GM13976 (cell line): ENCODE measurements at places on chromosomes 3 and 15.

GRCh38 chr3:56207922-56208321 is 260.3 kb downstream of the ERC2 start:
- DNase-seq = no peak

GRCh38 chr3:66239513-66240123 is 18.8 kb downstream of the SLC25A26 start:
- no peak for DNase-seq

GRCh38 chr3:118801899-118802298 is 232.7 kb downstream of the IGSF11 start:
- no peak for DNase-seq

DNA sequence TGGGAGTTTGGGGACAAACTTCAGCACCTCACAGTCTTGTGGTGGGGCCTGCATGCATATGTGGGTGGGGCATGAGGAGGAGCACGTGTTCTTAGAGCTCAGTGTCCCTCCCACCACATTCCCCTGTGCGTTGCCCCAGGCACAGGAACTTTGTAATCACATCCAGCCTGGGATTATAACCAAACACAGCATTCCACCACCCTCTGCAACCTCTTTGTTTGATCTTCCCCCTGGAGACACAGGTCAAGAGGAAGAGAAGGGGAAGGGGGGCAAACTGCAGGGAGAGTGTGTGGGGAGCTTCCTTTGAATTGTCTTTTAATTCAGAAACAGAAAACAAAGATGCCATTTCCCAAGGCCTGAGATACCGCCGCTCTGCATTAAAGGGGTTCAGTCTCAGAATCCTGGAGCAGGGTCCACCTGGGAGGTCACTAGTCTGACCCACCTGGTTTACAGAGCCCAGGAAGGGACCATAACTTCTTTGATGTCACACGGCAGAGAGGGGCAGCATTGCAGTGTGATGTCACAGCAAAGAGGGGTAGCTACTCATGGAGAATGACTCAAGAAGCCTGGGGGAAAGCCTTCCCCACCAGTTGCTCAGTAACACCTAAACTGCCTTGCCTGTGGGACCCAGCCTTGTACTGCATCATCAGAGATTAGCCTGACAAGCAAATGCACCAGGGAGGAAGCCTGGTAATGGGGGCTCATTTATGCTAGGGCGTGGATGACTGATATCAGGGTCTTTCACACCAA is 106.3 kb upstream of the RNU6-1 start:
- no peak for DNase-seq

DNA sequence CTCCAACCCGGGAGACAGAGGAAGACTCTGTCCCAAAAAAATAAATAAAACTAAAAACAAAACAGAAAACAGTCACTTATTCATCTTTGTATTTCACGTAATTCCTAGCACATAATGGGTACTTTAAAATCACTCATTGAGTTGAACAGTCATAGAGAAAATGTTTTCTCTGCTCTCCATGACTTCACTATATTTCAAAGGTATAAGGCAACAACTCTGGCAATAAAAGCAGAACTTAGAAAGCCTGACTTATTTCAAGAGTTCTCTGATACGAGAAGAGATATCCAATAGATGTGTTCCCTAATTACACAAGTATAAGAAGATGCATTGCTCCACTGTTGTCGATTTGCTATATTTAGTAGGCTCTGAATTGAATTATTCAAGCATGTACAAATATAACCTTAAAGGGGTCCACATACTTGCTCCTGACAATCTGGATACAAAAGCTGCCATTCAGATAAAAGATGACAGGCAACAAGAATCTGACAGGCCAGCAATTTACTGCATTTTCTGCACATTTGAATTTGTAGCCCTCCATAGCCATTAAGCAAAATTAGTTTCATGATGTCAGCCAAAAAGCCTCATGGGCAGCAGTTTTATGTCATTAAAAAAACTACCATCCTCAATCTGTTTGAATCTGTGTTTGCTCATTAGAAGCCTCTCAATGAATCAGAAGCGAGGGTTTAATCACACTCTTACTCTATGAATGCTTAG is 47.9 kb downstream of the PEAK1 start:
- peak; percentile 34 for DNase-seq

DNA sequence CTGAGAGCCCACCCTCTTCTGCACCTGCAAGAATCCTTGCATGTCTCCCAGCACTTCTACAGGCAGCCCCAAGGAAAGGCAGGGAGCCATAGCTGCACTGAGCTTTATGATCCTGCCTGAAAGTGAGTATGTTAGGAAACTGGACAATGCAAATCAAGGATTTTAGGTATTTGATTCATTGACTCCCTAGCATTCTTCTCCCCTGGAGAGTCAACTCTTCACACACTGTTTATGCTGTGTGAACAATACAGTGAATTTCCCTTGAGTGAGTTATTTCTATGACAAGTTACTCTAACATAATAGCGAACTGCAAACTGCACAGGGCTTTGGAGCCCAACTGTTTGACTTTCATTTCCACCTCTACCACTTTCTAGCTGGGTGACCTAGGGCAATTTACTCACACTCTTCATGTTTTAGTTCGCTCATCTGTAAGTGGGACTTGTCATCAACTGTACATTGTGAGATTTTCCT is 96.0 kb upstream of the PHLDB2 start:
- DNase-seq = no peak

DNA sequence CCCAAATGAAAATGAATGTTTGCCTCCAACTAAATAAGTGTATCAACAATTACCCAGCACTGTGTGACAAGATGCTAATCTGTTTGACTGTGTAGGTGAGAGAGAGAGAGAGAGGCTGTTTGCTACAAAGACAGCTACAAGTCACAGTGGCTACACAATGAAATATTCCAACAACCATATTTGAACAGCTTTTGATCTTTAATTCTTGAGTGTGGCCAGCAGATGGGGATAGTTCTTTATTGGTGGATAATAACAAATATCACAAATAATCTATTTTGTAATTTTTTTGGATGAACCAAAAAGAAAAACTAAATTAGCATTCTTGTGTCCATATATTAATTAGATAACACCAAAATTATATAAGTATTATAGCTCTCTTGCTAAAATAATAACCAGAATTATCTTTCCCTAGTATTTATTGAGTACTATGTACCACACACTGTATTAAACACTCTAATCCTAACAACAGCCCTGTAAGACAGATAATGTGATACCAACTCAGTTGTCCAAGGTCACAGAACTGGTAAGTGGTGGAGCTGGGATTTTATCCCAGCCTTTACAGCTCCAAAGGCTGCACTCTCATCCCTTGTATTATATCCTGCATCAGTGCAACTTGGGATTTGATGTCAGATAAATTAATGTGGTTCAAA is 61.9 kb upstream of the C3orf80 start:
- peak; percentile 40 for DNase-seq

DNA sequence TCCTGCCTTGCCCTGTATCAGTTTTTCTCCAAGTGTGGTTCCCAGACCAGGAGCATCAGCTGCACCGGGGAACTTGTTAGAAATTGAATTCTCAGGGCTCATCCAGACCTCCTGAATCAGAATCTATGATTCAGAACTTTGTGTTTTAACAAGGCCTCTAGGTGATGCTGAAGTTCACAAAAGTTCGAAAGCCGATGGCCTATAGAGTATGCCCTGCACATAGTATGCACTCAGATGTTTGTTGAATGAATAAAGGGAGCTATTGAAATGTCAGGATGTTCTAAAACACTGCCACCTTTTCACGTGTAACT is 664 bp upstream of the LARP6 start:
- DNase-seq = no peak

- no peak for DNase-seq
Observed at GRCh38 chr15:78910271-78910670, 34.6 kb downstream of the CTSH start.

GRCh38 chr3:114405202-114405990 is 111.6 kb downstream of the TIGIT start:
- no peak for DNase-seq

DNA sequence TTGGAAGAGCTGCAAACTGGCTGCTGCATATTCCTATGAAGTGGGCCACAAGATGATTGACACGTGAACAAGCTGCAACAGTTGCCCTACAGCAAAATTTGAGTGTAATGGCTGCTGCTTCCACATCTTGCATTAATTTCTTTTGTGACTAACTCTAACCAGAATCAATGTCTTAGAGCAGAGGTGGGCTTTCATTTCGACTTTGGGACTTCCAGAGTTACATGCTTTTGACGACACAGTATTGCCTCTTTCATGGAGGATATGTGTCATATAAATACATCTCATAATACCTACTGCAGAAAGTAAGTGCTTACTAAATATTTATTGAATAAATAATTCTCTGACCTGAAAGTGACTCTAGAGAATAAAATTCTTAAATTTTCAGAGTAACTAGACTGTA is 340.7 kb upstream of the KCNH8 start:
- DNase-seq = no peak

- no peak for DNase-seq
Observed at GRCh38 chr3:105385819-105386508, 19.3 kb downstream of the ALCAM start.

DNA sequence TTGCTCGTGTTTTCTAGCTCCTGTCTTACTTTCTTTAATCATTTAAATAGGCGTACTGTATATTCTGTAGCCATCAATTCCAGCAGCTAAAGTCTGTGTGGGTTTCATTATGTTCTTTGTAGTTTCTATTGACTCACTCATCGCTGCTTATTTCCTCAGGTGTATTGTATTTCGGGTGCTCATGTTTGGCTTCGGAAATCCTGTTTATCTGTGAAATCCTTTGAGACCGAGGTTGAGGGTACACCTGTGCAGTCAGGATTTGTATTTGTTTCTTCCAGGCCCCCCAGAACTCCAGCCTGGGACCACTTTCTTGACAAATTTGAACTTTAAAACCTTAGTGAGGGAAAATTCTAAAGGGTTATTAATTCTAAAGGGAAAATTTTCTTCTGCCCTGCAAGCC is 2.0 kb upstream of the PAK2 start:
- DNase-seq = no peak

- no peak for DNase-seq
Observed at GRCh38 chr15:51121118-51121517, 26.4 kb upstream of the TNFAIP8L3 start.
